ENCODE measurements at places on chromosomes 11 and 22. TPM values are rescaled to one million over a fixed set of nuclear protein-coding genes. Genes with fewer than 3 reads are reported as not detected.

The MMP10 gene
- total RNA-seq, result not detected

The TMEM191C gene
- total RNA-seq, result 3.2 TPM

DNA sequence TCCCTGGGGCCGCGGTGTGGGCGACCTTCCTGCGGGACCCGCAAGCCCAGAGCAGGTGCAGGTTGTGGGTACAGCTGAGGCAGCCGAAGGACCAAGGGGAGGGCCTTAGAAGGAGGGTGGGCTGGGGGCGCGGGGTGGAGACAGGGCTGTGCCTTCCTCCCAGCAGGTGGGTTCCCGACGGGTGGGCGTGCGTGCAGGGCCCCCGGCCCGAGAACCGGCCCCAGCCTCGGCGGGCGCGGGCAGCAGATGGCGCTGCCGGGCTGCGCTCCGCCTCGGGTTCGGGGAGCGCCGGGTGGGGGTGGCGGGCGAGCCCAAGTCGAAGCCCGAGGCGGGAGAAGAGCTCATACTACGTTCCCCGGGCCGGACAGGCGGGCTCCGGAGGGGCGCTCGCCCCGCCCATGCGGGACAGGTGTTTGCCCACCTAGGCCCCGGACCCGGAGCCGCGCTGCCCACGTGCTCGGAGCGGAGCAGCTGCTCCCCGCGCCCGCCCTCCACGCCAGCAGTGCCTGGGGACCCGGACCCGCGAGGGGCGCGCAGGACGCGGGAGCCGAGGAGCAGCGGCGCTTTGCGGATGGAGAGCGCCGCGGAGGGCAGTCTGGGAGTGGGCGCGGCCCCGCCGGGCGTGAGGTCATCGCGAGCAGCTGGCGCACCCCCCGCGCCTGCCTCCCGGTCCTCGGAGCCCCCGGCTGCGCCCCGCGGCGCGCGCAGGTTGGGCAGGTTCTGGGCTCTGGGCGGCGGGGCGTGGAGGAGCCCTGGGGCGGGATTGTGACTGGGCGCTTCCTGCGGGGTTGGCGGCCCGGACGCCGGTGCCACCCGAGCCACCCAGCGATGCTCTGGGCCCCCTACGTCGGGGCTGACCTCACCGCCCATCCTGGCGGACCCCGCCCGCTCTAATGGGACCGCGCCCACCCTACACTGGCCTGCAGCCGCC, 25.3 kb downstream of the DUSP8 start:
- peak; percentile 62 for DNase-seq

DNA sequence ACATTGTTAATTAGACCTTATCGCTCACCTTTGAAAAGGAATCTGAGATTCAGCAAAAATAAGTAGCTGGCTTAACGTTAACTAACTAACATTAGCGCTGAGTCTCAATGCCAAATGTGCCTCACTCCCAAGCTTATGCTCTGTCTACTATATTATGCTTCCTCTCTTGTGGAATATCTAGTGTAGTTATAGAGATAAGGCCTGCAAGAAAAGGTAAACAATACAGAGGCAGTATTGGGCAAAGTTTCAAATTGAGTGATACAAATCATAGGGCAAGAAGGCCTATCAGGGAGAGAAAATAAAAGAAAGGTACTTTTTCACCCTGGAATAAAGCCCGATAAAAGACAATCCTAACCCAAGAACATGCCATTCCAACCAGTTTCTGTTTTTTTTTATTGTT, 61.6 kb upstream of the SLC17A6 start:
- no peak for DNase-seq

DNA sequence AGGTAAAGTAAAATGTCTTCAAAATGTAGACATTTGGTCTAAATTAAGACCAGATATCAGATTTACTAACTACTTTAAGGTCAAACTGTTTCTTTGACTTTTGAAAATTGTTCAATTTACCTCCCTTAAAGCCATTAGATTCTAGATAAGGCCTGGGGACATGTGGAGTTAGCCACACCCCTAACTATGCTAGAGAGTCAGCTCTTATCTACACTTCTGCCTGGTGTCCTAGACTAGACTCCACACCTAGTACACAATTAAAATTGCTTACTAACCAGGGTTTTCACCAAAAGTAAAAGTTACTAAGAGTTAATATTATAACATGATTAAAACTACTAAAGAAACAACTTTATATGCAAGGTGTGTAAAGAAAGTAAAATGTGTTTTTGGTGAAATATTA, 43.6 kb upstream of the DBX1 start:
- no peak for DNase-seq

DNA sequence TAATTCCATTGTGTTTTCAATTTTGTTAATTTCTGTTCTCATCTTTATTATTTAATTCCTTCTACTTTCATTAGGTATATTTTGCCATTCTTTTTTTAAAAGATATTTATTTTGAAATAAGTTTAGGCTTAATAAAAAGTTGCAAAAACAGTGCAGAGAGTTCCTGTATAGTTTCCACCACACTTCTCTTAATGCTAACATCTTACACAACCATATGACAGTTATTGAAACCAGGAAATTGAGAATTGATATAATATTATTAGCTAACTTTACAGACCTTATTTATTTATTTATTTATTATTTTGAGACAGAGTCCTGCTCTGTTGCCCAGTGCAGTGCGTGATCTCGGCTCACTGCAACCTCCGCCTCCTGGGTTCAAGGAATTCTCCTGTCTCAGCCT, 13.8 kb upstream of the SPDYC start:
- no peak for DNase-seq

Data from activated naive CD4-positive, alpha-beta T cell treated with anti-CD3 and anti-CD28 coated beads, Interleukin-2, amount 50 U/mL, for 72 hours (primary cell).